Stimulated activated CD4-positive, alpha-beta T cell treated with anti-CD3 and anti-CD28 coated beads, TNF-alpha, amount 100 ng/mL, for 1 hour (primary cell): ENCODE measurements at places on chromosomes 4 and X.

DNA sequence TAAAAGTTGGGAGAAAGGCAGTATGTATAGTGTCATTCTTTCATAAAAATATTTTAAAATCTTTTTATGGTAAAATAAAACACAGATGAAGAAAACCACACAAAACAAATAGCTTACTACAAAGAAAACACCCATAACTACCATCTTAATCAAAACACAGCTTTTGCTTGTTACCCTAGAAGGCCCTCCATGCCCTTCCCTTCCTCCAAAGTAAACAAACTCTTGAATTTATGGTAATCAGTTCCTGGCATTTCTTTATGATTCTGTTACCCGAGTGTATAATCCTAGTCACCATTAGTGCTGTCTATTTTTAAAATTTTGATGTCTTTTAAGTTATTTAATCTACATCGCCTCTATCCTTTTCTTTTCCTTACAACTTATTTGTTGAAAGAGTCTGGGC, 170.9 kb downstream of the APBB2 start:
- no peak for DNase-seq

- DNase-seq = no peak
Measured at GRCh38 chr4:80135702-80136058, 61.6 kb upstream of the PRDM8 start.

DNA sequence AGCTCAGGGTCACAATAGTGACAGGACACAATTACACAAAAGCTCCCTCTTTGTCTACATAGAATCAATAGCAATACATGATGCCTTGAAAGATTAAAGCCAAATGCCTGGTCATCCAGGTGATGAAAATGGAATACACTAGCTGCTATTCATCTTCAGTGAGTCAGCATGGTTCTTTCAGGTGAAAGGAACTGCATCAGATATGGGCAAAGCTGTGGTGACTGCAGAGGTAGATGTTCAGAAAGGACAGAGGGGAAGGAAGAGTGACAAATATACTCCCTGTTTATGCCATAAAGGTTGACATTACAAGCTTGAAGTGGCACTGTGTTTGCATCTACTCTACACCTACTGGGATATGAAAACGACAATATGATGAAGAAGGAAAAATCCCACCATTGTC, 20.0 kb upstream of the FTHL17 start:
- DNase-seq = no peak

DNA sequence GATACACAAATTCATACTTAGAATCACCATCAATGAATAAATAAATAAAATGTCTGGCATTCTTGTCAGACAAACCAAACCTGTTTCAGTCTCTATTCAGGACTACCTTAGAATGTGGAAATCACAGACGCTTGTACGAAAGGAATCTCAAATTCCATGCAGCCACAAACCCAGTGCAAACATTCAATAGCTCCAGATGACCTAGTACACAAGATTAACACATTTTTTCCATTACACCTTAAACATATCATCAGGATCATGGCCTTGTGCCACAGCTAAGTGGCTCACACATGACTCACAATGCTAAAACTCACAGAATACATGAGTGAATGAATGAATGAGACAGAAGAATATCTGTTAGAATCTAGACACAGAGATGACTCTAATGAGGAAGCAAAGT, 134.2 kb downstream of the PWWP3B start:
- DNase-seq = no peak

DNA sequence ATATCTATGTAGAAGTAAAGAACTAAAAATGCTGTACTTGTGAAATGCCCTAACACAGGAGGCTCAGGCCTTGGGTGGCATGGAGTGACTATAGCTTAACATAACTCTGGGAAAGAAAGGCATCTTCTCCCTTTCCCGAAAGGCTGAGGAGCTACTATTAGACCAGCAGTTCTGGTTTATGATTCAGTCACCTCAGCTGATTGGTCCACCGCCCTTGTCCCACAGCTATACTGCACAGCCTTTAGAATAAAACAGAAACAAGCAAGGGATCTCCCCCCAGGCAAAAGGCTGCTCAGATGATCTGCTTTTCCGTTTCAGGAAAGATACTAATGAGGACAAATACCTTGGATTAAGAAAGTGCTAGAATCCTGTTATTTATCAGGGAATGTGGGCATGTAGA, 171.3 kb downstream of the SNCA start:
- DNase-seq = no peak

DNA sequence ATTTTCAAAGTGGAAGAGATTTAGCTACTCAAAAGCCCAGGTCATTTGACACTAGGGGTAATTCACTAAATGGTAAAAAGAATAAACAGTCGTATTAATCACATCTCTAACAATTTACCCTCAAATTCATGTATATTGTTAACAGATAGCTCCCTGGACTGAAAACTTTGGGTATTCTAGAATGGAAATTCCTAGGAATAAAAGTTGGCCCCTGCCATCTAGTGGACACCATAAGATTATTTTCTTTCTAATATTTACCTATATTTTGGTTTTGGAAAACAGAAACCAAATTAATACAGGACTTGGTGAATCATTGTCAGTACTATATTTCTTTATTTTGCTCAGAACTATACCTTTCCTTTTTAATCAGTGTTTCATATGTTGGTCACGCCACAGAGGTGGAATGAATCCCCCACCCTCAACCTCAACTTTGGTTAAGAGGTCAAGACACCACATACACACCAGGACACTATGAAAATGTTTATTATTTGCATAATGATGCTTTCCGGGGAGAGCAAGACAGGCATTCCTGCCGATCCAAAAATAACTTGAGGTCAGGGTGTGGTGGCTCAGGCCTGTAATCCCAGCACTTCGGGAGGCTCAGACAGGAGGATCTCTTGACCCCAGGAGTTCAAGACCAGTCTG, 96.2 kb upstream of the APOOL start:
- DNase-seq = no peak

GRCh38 chr4:100754751-100755150, 236.9 kb upstream of the EMCN start:
- DNase-seq = no peak

DNA sequence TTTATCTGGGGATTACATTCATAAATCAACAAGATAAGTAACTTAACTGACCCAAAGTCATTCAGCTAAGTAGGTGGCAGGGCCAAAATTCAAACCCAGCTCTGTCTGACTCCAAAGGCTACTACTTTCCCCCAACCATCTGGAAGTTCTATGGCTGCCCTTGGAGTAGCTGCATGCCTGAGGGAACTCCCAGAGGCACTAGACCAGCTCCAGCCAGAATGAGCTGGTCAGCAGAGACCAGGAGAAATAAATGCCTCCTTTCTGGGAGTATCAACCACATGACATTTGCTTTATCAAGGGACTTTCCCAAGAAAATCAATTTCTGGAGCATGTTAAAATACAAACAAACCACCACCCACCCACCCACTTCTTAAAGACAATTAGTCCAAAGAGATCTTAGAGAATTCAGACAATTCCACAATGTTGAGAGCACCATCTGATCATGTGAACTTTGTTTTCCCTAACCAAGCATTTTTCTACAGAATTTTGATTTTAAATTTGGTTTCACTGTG, 180.5 kb downstream of the EFHC2 start:
- no peak for DNase-seq

DNA sequence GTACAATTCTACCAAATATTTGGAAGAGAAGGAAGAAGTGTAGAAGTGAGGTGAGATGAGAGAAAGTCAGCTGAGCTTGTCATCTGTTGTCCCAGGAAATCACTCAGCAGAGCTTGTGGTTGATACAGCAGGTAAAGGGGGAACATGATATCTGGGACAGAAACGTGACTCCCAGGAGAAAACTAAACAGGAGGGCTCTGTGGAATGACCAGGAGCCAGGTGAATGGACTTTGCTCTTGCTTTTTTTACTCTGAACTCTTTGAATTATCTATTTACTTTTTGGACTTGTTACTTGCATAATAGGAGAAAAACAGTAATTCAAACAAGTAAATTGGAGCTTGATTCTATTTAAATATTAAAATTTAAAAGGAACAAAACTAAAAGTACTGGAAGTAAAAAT, 555.6 kb upstream of the FRG1 start:
- no peak for DNase-seq

- DNase-seq = no peak
Measured at GRCh38 chrX:11265352-11265751, 27.9 kb upstream of the AMELX start.

GRCh38 chr4:83926950-83927349, 391.0 kb downstream of the GPAT3 start:
- DNase-seq = no peak
